Activated CD8-positive, alpha-beta memory T cell treated with anti-CD3 and anti-CD28 coated beads for 1 hour (primary cell): ENCODE measurements at places on chromosomes 4 and X.

DNA sequence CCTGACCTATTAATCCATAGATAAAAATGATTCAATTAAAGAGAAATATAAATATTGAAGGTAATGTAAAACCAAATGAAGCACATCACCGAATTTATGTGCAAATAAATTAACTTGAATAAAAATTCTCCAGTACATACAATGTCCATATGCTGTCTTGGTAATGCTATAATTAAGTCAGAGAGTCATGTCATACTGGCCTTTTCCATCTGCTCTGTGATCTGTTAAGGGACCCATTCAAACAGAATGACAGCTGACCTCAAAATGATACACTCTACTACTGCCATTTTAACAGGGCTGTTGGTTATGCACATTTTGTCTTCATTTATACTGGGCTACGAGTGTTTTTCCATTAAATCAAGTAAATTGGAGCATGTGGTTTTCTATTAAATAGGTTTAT lies 99.3 kb downstream of the TEX13A start:
- no peak for DNase-seq

DNA sequence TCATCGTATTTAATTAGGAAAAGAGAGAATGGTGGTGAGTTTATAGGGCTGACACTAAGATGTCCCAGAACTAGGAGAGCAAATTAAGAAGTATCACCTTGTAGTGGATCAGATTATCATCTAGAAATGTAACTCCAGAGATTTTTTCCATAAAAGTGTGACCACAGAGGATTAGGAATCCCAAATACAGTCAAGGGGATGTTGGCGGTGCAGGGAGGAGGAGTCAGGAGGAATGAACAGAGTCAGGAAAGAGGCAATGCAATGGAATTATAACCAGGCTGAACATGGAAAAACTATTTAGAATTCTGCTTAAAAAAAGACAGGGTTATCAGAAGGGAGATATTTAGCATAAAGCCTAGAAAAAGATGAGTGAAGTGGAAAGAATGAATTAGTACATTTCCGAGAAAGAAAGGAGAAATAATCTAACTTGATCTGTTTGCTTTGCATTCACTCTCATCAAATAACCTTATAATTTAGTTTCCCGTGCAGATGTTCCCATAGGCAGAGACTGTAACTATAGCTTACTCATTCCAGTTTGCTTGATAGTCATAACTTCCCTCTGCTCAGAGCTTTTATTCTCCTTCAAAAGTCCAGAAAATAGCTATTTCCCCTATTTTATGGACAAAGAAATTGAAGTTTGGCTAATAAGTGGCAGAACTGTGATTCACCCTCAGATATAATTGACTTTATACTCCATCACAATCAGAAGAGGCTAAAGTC lies 56.4 kb downstream of the SCFD2 start:
- no peak for DNase-seq

- no peak for DNase-seq
Observed at GRCh38 chr4:168864821-168865541, 145.1 kb downstream of the CBR4 start.

DNA sequence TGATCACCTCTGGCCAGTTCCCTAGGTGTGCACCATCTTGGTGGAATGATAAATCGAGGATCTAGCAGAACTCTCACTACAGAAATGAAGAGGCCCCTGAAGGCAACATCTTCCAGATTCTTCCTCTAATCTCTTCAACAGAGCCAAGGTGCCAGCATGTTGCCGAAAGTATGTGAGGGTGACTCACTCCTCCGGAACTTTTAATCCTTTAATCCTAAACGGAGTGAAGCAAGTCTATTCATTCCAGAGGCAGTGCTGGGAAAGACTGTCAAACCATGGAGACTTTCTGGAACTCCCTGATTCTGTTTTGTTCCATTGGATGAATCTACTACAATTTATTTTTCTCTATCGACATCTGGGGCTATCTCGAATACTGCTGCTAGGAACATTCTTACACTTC lies 68.7 kb downstream of the SUPT20HL2 start:
- no peak for DNase-seq

GRCh38 chrX:9147726-9148125 lies 113.8 kb upstream of the FAM9B start:
- DNase-seq = no peak

DNA sequence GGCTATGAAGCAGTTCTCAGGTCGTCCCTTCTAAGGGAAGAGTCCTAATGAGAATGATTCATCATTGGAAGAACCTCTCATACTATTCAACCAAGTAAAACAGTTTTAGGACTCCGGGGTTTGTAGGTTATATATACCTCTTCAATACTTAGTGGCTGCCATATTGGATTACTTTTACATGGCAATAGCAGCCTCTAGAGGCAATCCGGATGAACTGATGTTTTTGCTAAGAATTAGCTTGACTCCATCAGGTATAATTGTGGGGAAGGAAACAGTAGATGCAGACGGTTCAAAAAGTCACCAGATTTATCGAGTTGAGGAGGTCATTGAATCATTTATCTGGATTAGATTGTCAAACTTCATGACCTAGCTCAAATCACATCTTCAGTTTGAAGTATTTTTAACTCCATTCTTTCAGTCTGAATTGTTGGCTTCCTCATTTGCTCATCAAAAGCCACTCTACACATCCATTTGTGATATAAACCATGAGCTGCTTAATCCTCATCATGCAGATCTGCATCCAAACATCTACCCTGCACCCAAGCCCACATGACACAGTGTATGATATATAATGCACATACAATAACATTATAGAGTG lies 28.4 kb downstream of the GUCY1B1 start:
- DNase-seq = no peak

- DNase-seq = no peak
Observed at GRCh38 chr4:47349326-47349725, 114.2 kb downstream of the COMMD8 start.

DNA sequence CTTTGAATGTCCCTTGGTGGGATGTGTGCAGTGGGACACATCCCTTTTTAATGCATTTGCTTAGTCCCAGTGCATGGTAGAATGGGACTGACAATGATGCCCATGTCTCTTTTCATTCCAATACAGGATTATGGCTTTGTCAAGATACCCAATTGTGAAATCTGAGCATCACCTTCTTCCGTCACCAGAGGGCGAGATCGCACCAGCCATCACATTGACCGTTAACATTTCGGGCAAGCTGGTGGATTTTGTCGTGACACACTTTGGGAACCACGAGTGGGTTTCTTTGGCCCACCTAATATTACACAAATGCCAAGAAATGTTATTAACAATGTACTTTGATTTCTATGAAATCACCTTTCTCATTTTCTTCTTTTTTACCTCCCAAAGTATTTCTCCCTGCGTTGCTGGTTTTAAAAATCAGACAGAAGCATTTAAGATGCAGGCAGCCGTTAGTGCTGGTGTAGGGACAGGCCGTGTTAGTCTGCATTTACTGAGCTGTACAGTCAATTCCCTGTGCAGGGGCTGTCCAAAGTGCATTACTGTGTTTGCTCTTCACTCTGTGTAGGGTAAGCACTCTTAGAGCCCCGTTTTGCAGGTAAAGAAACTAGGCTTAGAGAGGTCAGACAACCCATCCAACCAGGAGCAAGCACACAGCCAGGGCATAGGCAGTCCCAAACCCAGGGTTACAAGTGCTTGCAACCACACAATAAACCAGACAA lies 46.5 kb downstream of the CWH43 start:
- no peak for DNase-seq

DNA sequence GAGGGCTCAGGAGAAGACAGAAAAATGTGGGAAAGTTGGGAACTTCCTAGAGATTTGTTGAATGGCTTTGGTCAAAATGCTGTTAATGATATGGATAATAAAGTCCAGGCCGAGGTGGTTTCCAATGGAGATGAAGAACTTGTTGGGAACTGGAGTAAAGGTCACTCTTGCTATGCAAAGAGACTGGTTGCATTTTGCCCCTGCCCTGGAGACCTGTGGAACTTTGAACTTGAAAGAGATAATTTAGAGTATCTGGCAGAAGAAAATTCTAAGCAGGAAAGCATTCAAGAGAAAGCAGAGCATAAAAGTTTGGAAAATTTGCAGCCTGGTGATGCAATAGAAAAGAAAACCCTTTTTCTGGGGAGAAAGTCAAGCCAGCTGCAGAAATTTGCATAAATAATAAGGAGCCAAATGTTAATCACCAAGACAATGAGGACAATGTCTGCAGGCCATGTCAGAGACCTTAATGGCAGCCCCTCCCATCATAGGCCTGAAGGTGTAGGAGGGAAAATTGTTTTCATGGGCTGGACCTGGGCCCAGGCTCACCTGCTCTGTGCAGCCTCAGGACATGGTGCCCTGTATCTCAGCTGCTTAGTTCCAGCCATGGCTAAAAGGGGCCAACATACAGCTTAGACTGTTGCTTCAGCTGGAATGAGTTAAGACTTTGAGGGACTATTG lies 203.8 kb downstream of the RELL1 start:
- DNase-seq = no peak

DNA sequence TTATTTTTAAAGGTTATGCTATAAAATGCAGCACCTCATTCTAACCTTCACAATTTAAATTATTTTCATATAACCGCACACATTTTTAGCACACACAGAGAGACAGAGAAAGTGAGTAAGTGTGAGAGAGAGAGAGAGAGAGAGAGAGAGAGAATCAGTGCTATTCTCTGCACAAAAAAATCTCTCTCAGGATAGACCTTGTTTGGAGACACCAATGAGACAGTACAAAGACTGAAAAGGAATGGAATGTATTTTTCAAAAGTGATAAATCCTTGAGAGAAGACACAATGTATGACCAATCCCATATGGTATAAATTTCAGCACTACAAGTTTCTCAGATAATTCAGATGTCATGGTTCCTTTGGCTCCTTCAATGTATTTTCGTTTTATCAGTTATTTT lies 132.1 kb upstream of the PCDH18 start:
- DNase-seq = no peak

- no peak for DNase-seq
Observed at GRCh38 chr4:7121174-7121573, 53.3 kb upstream of the GRPEL1 start.

DNA sequence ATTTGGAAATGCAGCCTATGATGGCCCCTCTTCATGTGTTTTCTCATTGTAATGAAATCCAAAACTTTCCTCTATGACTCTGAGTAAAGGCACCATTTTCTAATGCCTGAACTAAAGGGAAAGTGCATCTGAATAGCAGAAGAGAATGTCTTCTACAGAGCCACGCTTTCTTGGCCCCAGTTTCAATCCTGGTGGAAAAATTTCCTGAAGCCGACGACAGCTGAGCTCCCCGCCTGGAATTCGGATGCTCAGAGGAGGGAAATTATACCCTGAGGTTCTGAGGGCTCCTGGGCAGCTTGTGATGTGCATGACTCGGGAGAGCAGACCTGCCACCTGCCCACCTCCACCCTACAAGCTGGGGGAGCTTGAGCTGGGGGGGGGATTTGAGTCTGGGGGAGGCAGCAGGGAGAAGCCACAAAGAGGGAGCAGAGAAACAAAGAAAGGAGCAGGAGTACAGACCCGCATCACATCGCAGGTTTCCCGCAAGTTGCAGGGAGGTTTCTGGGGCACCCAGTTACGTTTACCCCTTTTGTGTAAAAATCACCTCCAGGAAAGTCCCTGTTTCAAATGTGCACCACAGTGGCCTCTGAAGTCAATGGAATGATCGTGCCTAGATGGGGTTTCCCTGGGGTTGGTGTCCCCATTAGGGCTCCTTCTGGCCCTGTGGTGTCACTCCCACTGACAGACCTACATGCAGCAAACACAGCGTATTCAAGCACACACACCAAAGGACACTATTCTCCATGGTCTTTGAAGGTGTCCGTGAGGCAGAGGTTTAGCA lies 145.6 kb upstream of the RBPJ start:
- DNase-seq = no peak

DNA sequence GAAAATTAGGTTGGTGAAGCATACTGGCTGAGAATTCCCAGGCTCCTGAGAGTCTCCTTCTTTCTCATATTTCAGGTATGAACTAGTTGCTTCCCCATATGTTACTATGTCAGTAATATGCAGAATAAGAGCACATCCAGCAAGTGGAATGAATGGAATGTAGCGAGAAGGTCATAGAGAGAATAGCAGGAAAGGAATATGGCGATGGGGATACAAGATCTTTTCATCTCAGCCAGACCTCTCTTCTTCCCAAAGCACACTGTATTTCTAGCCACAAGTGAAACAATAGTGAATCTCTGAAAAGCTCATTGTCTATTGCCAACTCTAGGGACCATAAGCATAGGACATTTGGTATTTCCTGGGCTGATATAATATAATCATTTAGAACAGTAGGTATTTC lies 54.6 kb upstream of the MMAA start:
- DNase-seq = no peak

DNA sequence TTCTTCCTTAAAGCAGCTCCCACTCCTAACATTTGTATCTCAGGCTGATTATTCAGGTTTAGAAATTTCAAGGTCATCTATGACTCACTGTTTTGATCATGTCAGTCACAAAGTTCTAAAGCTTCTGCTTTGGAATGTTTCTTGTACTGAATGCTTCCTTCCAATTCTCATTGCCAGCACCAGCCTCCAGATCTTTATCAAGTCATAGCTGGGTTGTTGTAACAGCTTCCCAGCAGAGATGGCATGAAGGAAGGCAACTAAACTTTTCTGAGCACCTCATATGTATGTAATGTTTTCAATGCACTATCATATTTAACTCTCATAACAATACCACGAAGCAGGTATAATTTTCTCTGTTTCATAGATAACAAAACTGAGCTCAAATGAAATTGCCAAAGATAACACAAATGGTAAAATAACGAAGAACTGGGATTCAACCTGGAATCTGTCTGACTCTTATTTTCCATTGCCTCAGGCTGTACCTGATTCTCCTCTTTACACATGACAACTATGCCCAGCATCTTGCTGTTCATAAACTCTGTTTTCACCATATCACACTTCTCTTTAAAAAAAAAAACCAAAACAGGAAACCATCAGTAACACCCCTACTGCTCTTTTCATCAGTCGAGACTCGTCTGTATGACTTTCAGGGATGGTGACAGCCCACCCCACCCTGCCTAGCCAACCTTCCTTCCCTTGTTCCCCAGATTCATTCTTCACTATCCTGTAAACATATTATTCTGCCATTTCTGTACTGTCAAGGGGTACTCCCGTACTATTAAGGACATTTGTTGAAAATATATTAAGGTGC lies 13.4 kb downstream of the TRPC3 start:
- no peak for DNase-seq

- no peak for DNase-seq
Observed at GRCh38 chrX:125204681-125205132, 115.0 kb upstream of the TEX13C start.

- DNase-seq = no peak
Observed at GRCh38 chr4:39118034-39118658, 56.1 kb downstream of the KLHL5 start.

- no peak for DNase-seq
Observed at GRCh38 chr4:37305984-37306383, 61.4 kb downstream of the NWD2 start.

DNA sequence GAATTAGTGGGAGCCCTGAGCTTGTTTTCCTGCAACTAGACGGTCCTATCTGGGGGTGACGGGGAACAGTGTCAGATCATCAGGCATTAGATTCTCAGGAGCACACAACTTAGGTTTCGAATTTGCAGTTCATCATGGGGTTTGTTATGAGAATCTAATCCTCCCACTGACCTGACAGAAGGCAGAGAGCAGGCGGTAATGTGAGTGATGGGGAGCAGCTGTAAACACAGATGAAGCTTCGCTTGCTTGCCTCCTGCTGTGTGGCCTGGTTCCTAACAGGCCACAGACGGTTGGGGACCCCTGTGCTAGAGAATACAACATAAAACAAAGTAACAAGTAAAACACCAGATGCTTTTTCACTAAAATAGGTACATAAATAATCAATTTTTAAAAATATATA lies 86.2 kb upstream of the BLTP1 start:
- DNase-seq = no peak

- no peak for DNase-seq
Observed at GRCh38 chr4:75916091-75916661, 13.9 kb upstream of the PPEF2 start.

- DNase-seq = no peak
Observed at GRCh38 chr4:76199664-76200211, 13.9 kb downstream of the SCARB2 start.
